ENCODE measurements at places on chromosomes 6 and 20.

GRCh38 chr6:136593748-136594490 lies 43.7 kb upstream of the MAP7 start:
- DNase-seq, result no peak

- DNase-seq, result no peak
Measured at GRCh38 chr6:151451417-151451949, 443 bp downstream of the RMND1 start.

- no peak for DNase-seq
Measured at GRCh38 chr6:36375644-36376155, 11.8 kb downstream of the ETV7 start.

- peak; percentile 15 for DNase-seq
Measured at GRCh38 chr6:52352239-52353018, 9.5 kb upstream of the PAQR8 start.

GRCh38 chr6:143055213-143055612 lies 5.5 kb upstream of the AIG1 start:
- no peak for DNase-seq

DNA sequence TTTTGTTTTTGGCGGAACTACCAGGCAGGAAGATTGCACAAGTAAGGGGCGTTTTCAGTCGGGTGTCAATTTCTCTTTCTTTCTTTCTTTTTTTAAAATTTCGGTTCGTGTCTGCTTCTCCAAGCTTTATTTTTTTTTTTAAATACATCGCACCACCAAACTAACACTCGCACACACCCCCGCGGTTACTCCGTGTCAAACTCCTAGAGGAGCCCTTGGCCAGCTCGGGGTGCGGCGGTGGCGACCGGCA lies 338 bp downstream of the UTRN start:
- no peak for DNase-seq

GRCh38 chr20:16530201-16530681 lies 43.0 kb downstream of the KIF16B start:
- DNase-seq, result no peak

GRCh38 chr6:42979523-42980177 lies 669 bp upstream of the PEX6 start:
- no peak for DNase-seq

GRCh38 chr6:163183806-163184205 lies 230.7 kb upstream of the QKI start:
- no peak for DNase-seq

- no peak for DNase-seq
Measured at GRCh38 chr6:15518878-15519277, 143.9 kb downstream of the DTNBP1 start.

- no peak for DNase-seq
Measured at GRCh38 chr6:94510877-94511276, 1066.5 kb upstream of the MANEA start.

GRCh38 chr20:3732327-3733118 lies at the start of gene HSPA12B:
Gene HSPA12B (plus strand): TSS chr20:3732685. CDS start chr20:3738675, 5,990 bp downstream.
- DNase-seq, result no peak

- no peak for DNase-seq
Measured at GRCh38 chr20:9626357-9626756, 112.0 kb downstream of the LAMP5 start.

GRCh38 chr6:167661552-167662044 lies 165.1 kb upstream of the AFDN start:
- no peak for DNase-seq

DNA sequence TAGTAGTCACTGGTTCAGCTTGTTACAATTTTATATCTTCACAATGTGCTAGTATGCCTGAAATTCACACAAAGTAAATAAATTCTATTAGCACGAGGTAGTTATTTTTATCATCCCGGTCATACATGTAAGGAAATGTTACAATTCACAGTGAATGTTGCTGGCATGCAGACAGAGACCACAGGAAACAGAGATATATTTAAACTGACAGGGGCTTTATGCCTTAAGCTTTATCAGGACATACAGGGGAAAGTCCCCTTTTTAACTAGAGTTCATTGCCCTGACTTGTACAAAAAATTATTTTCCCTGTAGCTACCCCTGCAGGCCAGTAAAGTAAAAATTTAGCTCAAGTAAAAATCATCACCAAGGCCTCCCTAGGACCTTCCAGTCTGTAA lies 712.0 kb upstream of the NRSN1 start:
- peak; percentile 22 for DNase-seq

GRCh38 chr6:134902074-134902861 lies 47.6 kb downstream of the ALDH8A1 start:
- no peak for DNase-seq

GRCh38 chr20:46618316-46619100 lies 32.8 kb downstream of the SLC13A3 start:
- DNase-seq, result no peak

- peak; percentile 98 for DNase-seq
Measured at GRCh38 chr6:25327432-25327831, 48.3 kb downstream of the CARMIL1 start.

DNA sequence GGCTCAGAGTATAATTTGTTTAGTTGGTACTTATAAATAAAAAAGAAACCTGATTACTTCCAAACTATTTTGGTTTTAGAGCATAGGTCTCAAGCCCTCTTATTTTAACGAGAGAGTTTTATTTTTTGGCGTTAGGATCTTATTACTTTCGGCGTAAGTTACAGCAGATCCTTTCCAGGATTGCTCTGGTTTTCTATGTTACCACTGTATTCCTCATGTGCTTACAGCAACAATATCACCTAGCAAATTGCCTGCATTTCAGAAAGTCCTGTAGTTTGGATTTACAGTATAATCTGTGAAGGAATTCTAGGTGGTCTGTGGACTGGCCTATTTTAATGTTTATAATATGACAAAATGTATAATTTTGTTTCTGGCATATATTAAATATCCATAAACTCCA lies 54.1 kb downstream of the TRMT11 start:
- DNase-seq, result no peak

DNA sequence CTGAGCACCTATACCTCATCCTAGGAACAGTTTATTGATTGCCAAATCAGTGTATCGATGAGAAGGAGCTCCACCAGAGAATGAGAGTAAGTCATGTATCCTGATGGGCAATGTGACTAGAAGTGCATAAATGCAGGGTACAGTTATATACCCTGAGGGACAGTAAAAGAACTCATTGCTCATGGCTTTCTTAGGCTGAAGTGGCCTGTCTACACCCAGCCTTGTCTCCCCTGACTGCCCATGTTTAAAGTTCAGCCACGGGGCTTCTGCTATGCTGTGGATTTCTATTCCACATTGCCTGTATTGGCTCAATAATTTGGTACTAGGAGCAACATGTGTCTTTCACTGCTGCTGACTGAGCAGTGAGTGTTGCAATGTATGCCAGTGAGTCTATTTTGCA lies 400.4 kb upstream of the IMPG1 start:
- DNase-seq, result no peak

GRCh38 chr6:165227644-165228329 lies 81.6 kb downstream of the C6orf118 start:
- no peak for DNase-seq
